ENCODE measurements at places on chromosomes 13 and 19.

GRCh38 chr19:29324291-29324680 lies 111.3 kb upstream of the UQCRFS1 start:
- no peak for DNase-seq

- no peak for DNase-seq
Observed at GRCh38 chr19:39563408-39563807, 23.4 kb upstream of the EID2 start.

DNA sequence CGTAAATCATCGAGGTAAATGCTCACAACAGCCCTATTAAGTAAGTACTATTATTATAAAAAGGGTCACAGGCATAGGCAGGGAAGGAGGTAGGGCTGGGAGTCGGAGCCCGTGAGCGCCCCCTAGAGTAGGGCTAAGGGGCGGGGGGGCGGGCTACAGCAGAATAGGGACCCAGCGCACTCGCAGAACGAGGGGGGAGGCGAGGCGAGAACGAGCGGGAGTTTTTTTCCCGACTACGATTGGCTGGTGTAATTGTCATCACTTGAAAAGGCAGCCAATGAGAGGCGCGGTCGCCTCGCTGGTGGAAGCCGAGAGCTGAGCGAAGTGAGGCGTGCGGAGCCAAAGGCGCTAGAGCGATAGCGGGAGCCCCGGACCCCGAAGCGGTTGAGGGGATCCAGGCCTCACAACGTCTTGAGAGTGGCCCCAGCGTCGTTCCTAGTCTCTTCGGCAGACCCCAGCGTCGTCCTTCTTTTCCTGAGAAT lies 24.2 kb downstream of the KEAP1 start:
- DNase-seq: peak; percentile 93

- no peak for DNase-seq
Observed at GRCh38 chr13:67200183-67200582, 30.0 kb downstream of the PCDH9 start.

DNA sequence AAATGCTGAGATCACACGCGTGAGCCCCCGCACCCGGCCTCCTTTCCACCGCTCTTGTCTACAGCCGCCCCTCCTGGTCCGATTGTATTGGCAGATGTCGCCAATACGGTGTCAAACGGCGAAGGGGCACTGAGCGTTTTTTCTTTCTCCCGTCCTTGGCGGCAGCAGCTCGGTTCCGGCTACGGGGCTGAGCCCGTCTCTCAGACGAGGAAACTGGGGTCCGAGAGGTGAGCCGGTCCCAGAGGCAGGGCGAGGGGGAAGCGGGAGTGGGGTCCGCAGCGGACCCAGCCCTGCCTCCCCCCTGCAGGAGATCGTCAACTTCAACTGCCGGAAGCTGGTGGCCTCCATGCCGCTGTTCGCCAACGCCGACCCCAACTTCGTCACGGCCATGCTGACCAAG lies 20.4 kb downstream of the POLRMT start:
- DNase-seq: no peak

- DNase-seq: no peak
Observed at GRCh38 chr13:98998831-98999638, 21.2 kb upstream of the DOCK9 start.

DNA sequence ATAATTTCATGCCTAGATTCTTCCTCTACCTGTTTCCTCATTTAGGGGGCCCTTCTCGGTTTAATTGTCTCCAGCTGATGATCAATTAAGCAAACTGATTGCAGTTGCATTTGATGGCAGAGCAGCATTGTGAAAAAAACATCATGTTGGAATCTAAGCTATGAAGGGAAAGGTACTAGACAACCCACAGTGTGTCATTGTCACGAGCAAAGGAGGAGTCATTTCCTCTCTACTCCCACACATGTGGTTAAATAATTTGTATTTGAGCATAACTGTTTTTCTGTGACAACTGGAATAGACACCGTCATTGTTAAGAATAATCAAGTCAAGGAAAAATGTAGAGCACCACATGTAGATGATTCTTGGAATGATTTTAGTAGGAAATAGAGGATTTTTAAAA lies 240.3 kb downstream of the DCT start:
- no peak for DNase-seq

DNA sequence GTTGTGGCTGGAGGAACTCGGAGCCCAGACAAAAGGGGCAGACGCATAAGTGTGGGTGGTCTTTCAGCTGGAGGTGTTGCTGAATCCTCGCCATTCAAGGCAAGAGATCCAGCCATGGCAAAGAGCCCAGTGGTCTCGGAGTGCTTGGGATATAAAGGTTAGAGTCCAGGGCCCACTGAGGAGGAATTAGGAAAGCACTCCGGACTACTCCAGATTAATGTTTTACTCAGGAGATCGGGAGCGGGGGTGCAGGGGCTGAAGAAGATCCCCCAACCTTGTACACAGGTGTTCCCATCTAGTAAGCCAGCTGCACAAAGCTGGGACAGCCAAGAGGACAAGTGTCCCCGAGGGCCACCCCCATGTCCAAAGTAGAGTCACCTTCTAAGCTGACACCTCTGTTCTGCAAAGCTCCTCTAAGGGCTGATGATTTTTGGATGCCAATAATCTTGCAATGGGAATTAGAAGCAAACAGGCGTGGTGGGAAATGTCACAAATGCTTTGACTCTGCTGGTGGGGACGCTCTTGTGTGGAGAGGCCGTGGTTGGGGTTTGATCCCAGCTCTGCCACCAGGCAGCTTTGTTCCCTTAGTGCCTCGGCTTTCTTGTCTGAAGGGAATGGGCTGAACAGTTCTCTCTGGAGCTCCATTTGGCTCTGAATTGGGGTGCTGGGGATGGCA lies 194.3 kb upstream of the SOX1 start:
- DNase-seq: no peak

DNA sequence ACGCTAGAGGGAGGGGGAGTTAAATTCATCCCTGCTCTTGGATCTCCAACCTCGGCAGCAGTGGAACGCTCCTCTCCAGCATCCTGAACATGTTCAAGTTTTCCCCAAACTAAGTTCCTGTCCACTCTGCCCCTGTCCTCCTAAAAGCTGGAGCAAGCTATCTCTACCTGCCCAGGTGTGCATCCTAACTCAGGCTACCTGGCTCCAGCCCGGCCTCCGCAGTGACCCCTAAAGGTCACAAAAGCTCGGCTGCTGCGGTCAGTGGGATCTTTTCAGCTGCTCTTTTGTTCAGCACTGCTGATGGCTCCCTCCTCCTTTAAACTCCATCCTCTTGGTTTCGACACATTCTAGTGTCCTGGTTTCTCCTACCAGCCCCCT lies 1.4 kb downstream of the DCUN1D2 start:
- no peak for DNase-seq

DNA sequence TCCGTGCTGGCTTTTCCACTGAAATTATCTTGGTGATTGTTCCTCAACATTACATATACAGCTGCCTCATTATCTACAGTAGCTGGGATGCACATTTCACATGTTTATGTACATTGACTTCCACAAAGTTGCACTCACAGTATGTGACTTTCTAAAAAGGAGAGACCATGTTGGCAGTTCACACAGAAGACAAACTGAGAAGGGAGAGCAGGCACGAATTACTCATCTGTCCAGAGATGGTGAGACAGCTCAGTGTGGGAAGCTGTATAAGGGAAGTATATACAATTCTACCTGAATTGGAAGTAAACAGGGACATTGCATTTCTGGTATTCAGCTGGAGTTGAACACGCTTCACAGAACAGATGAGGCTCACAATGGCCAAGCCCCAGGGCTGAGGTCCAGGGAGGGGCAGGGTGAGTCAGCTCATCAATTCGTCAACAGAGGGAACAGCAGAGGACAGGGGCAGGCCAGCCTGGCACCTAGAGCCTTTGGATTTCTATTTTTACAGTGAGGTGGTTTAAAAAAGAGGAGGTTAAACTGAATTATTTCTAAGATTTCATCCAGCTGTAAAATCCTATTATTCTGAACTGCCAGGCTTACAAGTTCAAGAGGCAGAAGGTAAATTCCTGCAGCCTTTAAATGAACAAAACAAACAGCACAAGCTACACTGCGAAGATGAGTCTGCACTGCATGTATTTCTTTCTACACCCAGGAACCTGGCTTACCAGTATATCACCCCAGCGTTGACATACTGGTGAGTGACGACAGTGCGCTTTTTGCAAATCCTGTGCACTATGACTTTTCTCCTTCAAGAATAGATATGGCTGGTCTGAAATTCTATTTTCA lies 9.8 kb downstream of the PARP4 start:
- DNase-seq: no peak

GRCh38 chr19:10152100-10152499 lies 32.4 kb upstream of the EIF3G start:
- DNase-seq: no peak

GRCh38 chr19:54493967-54494585 lies 8.6 kb upstream of the LAIR2 start:
- DNase-seq: no peak

DNA sequence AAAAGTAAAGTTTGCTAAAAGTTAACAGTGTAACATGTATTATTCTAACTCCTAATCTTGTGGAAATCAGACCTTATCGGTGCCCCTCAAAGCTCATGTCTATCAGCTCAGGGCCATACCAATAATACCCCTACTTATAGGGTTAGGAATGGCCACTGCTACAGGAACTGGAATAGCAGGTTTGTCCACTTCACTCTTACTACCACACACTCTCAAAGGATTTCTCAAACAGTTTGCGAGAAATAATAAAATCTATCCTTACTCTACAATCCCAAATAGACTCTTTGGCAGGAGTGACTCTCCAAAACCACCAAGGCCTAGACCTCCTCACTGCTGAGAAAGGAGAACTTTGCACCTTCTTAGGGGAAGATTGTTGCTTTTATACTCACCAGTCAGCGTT lies 1677.7 kb downstream of the OLFM4 start:
- DNase-seq: no peak

GRCh38 chr19:32824916-32825608 lies 44.5 kb downstream of the SLC7A9 start:
- DNase-seq: no peak

DNA sequence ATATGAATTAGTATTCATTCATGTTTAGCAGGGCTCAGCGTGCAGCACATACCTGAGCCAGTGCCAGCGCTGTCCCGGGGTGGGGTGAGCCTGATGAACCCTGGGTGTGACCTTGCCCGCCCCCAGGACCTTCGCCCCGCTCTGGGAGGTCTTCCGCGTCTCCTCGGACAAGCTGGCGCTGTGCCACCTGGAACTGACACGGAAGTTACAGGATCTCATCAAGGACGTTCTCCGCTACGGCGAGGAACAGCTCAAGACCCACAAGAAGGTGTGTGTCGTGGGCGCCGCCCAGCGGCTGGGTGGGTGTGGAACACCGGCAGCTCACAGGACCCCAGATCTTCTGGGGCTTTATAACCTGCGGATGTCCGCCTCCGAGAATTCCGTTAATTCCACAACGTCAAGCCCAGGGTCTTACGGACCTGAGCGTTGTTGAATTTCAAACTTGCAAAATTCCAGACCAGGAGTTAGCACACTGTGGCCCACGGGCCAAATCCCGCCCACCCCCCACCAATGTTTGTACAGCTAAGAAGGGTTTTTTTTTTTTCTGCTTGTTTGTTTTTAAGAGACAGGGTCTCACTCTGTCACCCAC lies 15.4 kb downstream of the FCHO1 start:
- DNase-seq: no peak

DNA sequence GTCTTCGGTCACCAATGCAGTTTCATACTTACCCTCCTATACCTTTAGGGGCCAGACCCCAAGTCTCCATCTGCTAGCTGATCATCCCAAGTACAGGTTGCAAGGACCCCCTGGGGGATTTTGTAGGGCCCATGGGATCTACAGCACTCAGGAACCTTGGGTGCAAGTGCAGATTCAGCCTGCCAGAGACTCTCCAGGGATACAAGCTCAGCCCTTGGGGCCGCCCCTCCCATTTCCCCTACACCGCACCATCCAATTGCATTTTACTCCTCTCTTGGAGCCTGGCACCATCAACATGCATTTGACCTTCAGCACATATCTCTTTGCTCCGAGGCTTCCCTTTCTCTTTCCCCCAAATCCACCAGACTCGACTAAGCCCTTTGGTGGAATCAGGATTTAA lies 154.7 kb upstream of the ZNF536 start:
- DNase-seq: no peak

DNA sequence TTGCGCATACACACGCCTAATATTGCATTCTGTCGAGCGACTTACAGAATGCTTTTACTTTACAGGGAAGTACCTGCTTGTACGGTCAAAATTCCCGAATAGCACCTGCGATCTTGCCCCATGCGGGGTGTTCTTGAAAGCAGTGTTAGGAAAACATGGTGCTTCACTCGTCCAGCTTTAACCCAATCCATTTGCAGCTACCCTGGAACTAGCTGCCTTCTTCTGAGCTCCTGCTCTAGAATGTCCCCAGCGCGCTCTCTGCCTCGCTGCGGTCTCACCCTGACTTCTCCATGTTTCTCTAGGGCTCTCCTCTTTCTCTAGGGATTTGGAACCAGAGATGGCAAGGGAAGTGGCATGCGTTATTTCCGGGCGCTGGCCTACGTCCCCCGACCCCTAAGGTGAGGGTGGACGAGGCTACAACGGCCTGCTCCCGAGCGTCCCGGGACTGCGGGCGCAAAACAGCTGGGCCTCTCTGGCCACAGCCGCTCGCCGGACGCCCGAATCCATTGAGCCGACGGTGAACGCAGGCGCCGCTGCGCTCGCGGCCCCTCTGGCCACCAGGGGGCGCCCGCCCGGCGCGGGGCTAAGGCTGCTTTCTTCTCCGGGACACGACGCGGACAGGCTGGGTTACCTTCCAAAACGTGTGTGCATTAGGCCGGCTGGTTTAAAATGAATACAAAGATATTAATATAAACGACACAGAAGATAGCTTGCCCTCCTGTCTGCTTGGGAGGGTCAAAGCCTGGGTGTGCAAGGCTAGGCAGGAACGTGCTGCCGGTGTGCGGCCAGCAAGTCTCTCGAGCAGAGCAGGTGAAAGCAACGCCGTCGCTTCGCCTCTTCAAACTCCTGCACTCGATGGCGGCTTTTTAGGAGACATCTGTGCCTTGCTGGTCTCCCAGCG lies 1.8 kb upstream of the SPRY2 start:
- peak; percentile 95 for DNase-seq

GRCh38 chr19:44708940-44709339 lies 10.0 kb downstream of the CEACAM16 start:
- DNase-seq: no peak

- DNase-seq: no peak
Observed at GRCh38 chr13:105758918-105759860, 776.3 kb downstream of the EFNB2 start.

GRCh38 chr13:91882918-91883317 lies 484.5 kb downstream of the GPC5 start:
- DNase-seq: no peak

- DNase-seq: no peak
Observed at GRCh38 chr13:33235564-33235963, 50.0 kb downstream of the STARD13 start.

- no peak for DNase-seq
Observed at GRCh38 chr13:74920361-74920760, 561.6 kb downstream of the TBC1D4 start.
